Karpas-422 (cell line): ENCODE measurements at places on chromosomes 2 and 18. TPM values are rescaled to one million over a fixed set of nuclear protein-coding genes. Genes with fewer than 3 reads are reported as not detected.

CAPN13 gene
- total RNA-seq = not detected in 2 replicates

HOXD1 gene
- total RNA-seq = not detected in 2 replicates

ECEL1 gene
- total RNA-seq = not detected in 2 replicates

COL3A1 gene
- not detected in 2 replicates for total RNA-seq

FAM228A gene
- total RNA-seq = 0.25 TPM in 1 of 2 replicates, not detected in the other

MBP gene
- 58.3 and 67.8 TPM in 2 replicates for total RNA-seq
